Fibroblast of lung (primary cell): ENCODE measurements at places on chromosomes 1 and 21.
A peak's percentile ranks its signal among the peaks of the same experiment; 100 is the strongest.

DNA sequence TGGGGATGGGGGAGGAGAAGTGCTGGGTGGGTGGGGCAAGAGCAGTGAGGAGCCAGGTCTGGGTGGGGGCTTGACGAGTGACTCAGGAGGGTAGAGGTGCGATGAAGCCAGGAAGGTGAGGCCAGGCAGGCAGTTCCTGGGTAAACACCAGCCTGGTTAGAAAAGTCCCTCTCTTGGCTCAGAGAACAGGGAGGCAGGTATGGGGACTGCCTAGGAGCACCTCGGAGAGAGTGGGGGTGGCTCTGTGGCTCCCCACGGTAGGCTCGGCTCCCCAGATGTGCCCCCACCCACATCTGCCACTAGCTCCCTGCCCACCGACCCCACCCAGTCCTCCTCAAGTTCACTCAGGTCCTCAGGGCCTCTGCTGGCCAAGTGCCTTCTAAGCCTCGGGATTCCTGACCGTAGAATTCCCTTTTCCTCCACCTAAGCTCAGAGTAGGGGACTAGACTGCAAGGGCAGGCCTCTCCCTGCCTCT lies 1.2 kb downstream of the HSPG2 start:
- DNase-seq = no peak

DNA sequence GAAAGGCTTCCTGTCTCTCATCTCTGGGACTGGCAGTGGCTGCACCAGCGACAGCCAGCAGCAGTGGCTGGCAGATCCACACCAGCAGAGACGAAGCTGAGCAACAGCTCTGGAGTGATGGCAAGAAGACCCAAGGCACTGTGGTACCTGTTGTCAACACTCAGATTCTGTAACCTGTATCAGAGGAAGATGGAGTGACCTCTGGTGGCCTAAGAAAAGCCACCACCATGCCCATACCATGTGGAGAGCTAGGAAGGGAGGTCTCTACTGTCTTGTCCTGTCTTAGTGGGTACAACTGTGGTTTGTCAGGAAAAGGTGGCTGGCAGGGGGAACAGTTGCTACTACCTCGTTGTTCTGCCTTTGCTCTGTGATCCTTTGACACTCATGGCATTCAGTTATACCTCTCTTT lies 22.5 kb upstream of the RHBDL2 start:
- DNase-seq = no peak

GRCh38 chr21:36859744-36860501 lies 106.5 kb downstream of the HLCS start:
- DNase-seq = peak; percentile 29

GRCh38 chr1:77605246-77606026 lies 77.0 kb downstream of the ZZZ3 start:
- DNase-seq = peak; percentile 80

- peak; percentile 61 for DNase-seq
Measured at GRCh38 chr1:154304664-154305337, 16.1 kb upstream of the AQP10 start.

DNA sequence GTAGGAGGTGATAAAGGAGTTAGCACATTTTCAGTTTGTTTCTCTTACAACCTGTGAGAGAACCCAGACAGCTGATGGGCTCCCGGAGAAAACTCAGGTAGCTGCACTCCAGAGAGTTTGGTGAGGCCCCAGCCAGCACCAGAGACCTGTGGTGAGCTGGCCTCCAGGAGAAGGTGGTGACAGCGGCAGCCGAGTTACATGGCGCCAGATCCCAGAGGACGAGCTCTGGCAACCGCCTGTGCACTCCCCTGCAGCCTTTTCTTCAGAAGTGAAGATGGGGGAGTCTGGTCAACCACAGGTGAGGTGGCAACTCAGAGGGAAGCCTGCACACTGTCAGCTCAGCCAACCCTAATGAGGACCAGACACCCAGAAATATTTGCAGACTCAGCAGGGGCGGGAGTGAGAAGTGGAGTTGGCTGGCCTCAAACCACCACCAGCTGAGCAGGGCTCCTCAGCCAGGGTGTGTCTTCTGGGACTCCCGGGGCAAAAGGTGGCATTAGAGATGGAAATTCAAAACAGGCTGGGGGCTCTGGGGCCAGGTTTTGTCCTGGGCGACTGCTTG lies 209.7 kb downstream of the SETD4 start:
- no peak for DNase-seq

- no peak for DNase-seq
Measured at GRCh38 chr1:182608845-182609610, 4.8 kb upstream of the RGS16 start.

DNA sequence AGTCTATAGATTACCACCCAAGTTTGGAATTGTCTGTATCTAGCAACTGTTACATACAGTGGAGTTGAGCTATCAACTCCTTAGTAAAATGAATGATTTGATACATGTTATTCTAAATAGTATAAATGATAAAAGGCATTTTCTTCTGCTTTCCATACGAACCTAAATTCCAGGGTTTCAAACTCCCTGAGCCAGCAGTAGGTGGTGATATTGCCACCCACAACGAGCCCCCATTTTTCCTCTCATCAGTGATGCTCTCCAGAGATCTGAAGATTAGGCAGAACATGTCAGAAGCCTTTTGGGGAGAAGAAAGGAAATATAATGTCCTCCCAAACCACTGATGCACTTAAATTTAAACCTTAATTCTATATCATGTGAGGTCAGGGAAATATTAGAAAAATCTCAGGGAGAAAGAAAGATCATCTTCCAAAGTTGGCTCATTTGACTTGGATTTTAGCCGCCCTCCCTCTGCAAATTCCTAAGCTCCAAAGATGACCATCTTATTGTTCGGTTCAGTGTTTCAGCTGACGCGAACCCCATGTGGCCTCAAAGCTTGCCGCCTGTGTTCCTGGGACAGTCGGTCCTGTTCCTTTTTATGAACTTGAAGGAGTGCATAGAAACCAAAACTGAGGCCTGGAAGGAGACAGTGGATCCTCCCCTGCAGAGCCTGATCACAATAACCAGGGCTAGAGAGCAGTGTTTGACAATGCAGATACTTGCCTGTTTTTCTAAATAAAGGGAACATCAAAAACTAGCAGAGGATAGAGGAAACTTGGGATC lies 2.3 kb downstream of the EVA1C start:
- peak; percentile 52 for DNase-seq

GRCh38 chr1:48405940-48406339 lies 66.1 kb downstream of the SPATA6 start:
- no peak for DNase-seq

GRCh38 chr1:170803711-170804110 lies 131.6 kb upstream of the MROH9 start:
- no peak for DNase-seq

DNA sequence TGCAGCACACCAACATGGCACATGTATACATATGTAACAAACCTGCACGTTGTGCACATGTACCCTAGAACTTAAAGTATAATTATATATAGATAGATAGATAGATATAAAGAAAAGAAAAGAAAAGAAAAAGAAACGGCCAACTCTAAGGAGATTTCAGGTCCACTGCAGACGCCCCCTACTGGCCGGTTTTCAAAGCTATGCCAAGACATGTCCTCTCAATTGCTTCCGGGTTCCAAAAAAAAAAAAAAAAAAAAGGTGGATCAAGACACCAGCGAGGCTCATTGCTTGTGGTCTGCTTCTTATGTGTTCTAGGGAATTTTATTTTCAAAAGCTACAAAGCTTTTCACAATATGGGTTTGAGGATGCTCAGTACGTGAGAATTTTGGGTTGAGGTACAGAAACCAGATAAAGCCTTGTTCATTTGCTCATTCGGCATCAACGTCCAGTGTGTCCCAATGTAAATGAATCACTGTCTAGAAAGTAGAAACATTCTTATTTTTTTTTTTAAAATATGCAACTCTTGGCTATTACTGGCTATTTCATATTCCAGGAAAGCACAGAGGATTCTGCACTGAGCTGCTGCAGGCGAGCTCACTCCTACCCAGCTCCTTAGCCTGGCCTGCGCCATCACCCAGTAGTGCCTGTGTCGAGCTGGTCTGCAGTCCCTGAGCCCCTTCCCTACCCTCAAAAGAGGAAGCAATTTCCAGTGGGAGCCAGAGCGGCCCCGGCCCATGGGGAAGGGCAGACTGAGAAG lies 643.0 kb downstream of the KIF26B start:
- no peak for DNase-seq

DNA sequence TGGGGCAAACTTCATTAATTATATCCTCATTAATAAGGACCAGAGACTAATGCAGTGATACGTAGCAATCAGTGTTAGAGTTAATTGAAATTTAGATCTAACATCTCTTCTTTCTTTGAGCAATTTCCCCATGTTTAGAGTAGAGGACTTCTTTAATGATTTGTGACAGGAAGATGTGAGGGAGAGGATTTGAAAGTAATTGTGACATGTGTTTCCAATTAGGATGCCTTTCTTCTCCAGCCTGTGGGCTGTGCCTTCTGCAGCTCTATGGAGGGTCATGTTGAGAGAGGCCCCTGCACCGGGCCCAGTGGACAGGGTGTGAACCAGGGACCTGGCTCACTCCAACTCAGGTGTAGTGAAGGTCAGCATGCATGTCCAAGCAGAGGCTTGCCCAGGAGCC lies 103.0 kb downstream of the GREM2 start:
- DNase-seq = no peak
